Activated T-cell treated with anti-CD3 and anti-CD28 coated beads, Interleukin-2, amount 50 U/mL, for 48 hours (primary cell): ENCODE measurements at places on chromosomes 13 and 19.

DNA sequence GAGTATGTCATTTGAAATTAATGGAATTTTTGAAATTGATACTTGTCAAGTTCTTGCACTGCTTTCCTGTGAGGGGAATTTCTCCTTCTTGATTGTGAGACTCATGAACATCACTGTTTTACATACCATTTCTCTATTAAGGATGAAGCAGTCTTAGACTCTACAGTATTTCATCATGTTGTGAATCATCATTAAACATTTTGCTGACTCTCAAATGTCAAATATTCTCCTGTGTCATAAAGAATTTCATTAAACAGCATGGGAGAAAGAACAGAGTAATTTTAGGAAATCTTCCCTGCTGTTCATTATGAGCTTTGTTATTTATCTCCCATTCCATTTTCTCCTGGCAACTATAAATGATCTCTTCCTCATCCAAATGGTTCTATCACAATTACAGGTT is 729.0 kb downstream of the PCDH9 start:
- no peak for DNase-seq

DNA sequence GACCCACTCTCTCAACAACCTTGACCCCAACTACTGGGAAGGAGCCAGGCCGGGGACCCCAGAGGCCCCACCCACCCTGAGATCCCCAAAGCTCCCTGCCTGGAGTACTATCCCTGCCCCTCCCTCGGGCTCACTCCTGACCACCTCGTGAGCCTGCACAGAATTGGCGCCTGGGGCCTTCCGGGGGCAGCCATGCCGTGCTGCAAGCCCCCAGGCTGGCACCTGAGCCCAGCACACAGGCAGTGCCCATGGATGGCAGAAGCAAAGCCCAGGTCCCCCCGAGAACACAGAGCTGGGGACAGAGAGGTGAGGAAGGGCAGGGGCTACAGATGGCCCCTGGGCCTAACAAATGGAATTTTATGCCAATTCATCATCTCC is 13.9 kb downstream of the LSM4 start:
- DNase-seq: no peak

- no peak for DNase-seq
Measured at GRCh38 chr19:52786078-52786463, 520 bp downstream of the ZNF600 start.

GRCh38 chr19:48615231-48616040 is 560 bp upstream of the FAM83E start:
- no peak for DNase-seq

- no peak for DNase-seq
Measured at GRCh38 chr13:45219938-45220375, 19.1 kb upstream of the KCTD4 start.

- no peak for DNase-seq
Measured at GRCh38 chr13:41960211-41960636, 685 bp downstream of the VWA8 start.

DNA sequence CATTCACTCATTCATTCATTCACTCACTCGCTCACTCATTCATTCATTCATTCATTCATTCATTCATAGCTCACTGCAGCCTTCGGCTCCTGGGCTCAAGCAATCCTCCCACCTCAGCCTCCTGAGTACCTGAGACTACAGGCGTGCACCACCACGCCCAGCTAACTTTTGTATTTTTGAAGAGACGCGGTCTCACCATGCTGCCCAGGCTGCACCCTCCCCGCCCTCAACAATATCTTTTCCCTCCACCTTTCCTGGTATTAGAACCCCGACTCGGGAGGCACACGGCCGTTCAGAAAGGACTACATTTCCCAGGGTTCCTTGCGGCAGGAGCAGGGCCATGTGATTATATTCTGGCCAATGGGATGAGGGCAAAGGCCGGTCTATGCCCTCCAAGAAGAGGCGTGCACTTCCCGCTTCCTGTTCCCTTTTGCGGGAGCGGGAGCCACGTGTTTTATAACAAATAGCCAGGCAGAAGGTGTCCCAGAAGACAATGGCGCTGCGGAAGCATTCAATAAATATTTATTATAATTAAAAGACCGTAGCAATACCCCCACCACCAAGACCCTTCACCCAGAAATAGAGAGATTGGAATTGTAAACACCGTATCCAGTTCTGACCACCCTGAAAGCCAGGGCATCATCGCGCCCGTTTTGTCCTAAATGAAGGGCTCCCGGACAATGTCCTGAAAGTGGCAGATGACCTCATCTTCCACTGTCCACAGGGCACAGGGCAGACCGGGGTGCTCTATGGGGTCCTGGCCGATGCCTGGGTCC is 15.9 kb downstream of the TICAM1 start:
- peak; percentile 85 for DNase-seq

- DNase-seq: no peak
Measured at GRCh38 chr19:53849237-53849676, 18.4 kb upstream of the MYADM start.

- DNase-seq: no peak
Measured at GRCh38 chr19:4986471-4986891, 17.6 kb downstream of the KDM4B start.

DNA sequence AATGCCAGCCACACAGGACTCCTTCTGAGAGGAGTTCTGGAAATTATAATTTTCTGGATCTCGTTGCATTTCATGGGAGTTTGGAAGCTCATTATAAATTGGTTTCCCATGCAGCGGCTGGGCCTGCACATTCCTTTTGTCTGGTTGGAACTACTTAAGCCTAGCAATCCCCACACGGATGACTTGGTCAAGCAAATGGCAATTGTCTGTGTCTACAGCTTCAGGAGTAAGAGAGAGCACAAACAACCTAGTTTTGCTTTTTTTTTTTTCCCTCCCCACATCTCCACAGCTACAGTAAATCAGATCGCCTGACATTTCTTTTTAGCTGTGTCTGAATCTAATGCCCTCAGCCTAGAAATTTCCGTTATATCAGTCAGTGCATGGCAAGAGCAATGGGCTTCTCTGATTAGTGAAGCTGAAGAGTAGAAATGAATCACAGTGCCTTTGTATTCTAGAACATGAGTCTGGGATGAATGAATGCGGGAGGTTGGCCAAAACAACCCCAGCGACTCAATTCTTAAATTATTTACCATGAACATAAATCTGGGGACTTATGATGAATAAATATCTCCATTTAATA is 15.1 kb downstream of the PCDH8 start:
- DNase-seq: no peak

DNA sequence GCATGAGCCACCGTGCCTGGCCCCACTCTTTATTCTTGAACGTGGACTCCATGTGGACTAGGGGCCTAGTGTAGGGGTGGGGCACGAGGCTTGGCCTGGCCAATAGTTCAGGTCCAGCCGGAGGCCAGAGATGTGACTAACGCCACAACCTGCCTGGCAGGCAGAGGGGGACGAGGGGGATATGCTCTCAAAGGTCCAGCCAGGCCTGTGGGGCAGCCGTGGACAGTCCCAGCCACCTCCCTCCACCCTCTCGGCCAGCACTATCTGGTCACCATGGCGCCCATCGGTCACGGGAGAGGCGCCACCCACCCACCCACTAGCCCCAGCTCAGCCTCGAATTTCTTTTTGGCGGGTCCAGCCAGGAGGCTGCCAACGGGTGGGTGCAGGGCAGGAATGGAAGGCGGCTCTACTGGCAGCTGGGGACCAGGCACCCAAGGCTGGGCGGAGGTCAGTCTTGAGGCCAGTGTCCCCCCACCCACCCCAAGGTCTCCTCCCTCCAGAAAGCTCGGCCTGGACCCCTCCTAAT is 2.2 kb upstream of the CERS1 start:
- no peak for DNase-seq

GRCh38 chr19:34351382-34351826 is 13.6 kb upstream of the GPI start:
- DNase-seq: peak; percentile 29

GRCh38 chr13:32317716-32318465 is 2.6 kb downstream of the BRCA2 start:
- no peak for DNase-seq

- no peak for DNase-seq
Measured at GRCh38 chr19:9871626-9872338, 36.7 kb downstream of the PIN1 start.

DNA sequence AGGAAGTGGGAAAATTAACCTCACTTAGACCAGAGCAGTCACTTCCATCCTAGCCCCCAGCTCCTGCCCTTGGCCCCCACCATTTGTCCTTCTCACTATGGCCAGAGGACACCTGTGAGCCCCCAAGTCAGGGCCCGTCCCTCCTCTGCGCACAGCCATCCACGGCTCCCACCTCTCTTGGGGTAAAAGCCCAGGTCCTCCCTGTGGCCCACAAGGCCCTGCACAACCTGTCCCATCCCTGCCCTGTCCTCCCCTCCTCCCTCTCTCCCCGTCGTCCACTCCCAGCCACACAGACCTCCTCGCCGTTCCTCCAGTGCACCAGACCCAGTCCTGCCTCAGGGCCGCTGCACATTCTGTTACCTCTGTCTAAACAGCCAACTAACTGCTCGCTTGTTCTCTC is 53.9 kb downstream of the SMIM24 start:
- DNase-seq: no peak

GRCh38 chr13:90867336-90867683 is 480.2 kb upstream of the MIR17HG start:
- peak; percentile 37 for DNase-seq

GRCh38 chr13:107438251-107438650 is 777.1 kb downstream of the LIG4 start:
- no peak for DNase-seq

GRCh38 chr19:7456964-7457541 is 31.8 kb downstream of the PEX11G start:
- DNase-seq: no peak
